ENCODE measurements at places on chromosomes 11 and 22.

GRCh38 chr11:113288286-113288863 is 26.0 kb upstream of the TTC12 start:
- DNase-seq = no peak

DNA sequence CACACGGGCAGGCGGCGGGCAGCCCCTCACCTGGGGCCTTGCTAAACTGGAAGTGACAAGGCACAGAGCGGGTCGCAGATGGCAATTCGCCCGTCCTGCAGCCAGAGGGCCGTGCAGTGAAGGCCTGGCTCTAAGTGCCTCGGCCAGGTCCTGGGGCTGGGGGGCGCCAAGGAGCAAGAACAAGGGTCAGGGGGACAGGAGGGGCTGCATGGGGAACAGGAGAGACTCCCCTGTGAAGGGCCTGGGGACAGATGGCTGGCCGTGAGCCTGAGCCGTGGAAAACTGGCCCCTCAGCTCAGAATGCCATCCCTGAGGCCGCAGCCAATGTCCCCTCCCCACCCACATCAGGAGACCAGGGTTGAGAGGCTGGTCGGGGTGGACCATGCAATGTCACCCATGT is 60.0 kb downstream of the RTL6 start:
- no peak for DNase-seq

GRCh38 chr11:118911113-118911879 is 14.4 kb downstream of the BCL9L start:
- no peak for DNase-seq

DNA sequence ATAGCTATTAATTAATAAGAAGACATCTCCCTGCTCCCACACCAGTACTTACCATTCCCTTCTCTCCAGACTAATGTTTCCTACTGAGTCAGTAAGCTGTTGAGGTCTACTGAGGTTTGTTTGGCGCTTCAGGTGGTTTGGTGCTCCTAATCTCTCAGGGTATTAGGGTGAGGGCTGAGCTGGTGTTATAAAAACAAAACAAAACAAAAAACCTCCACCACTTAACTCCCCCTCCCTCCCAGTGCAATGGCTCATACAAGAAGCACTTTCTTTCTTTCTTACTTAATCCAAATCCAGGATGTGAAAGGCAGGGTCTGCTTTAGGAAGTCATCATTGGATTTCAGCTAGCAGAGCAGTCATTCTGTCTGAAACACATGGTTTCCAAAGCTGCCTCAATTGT is 15.3 kb downstream of the CSTPP1 start:
- DNase-seq = no peak

GRCh38 chr11:47592251-47592650 is 2.0 kb downstream of the C1QTNF4 start:
- no peak for DNase-seq

- DNase-seq = no peak
Observed at GRCh38 chr11:20213790-20214189, 53.5 kb upstream of the DBX1 start.

- no peak for DNase-seq
Observed at GRCh38 chr11:47215366-47215910, 664 bp downstream of the DDB2 start.

DNA sequence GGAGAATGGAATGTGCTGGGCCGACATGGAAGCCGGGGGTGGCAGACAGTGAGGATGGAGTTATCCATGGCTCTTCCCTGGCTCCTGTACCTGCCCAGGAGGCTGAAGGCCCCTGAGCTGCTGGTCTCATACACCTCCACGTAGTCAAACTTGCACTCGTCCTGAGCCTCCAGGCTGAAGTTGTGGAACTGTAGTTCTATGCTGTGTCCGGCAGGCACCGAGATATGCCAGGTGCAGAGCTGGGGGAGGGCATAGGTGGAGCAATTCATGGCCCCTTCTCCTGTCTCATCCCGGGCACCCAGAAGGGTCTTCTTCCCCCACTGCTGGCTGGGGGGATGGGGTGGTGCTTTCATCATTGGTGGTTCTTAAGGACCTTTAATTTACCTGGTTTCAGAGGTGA is 2.8 kb downstream of the MFRP start:
- no peak for DNase-seq

GRCh38 chr11:58998480-58999290 is 59.4 kb downstream of the GLYATL1 start:
- no peak for DNase-seq

DNA sequence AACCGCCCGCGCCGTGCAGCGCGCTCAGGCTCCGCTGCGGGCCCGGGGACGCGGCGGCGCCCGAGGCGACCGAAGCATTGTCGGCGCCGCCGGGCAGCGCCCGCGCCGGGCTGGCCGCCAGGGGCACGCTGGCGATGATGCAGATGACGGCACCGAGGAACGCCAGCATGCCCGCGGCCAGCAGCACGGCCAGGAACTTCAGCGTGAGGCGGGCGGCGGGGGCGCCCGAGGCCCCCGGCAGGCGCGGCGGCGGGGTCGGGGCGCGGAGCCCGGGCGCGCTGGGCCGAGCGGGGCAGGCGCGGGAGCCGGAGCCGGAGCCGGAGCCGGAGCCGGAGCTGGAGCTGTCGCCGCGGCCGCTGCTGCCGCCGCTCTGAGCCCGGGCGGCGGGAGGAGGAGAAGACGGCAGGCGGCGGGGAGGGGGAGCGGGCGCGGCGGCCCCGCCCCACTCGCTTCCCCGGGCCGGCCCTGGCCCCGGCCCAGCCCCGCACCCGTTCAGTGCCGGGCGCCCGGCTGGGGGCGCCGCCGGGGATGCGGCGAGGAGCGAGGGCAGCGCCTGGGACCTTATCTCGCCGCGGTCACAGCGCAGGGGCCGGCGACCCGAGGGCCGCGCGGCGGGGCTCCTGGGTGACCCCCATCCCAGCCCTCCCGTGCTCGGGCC is at the start of gene NPTXR:
Gene NPTXR, minus strand, starts transcription at position 372 of the 658 bp plus-strand sequence.
- DNase-seq = no peak

DNA sequence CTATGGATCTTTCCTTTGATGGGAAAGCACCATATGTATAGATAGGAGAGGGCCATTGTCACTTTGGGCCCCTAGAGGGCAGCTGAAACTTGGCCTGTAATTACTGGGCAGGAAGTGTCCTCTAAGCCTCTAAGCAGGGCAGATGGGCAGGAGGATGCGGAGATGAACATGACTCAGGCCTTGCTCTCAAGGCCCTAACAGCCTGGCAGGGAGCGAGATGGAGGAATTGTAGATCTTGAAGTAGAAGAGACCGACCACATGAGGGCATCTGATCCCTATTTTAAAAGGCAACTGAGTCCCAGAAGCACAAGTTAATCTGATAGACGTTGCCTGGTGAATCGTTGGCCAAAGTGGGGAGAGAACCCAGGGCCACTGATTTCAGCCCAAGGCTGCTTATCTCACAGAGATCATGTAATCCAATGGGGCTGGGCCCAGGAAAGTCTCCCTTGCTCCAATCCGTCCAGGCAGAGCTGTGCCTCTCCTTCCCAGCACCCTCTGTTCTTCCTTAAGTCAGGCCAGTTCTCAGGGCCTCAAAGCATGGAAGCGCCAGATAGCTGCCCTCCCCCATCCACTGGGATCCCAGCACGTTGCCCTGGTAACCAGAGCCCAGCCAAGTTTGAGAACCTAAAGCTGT is 2.5 kb upstream of the SEPTIN3 start:
- DNase-seq = no peak

DNA sequence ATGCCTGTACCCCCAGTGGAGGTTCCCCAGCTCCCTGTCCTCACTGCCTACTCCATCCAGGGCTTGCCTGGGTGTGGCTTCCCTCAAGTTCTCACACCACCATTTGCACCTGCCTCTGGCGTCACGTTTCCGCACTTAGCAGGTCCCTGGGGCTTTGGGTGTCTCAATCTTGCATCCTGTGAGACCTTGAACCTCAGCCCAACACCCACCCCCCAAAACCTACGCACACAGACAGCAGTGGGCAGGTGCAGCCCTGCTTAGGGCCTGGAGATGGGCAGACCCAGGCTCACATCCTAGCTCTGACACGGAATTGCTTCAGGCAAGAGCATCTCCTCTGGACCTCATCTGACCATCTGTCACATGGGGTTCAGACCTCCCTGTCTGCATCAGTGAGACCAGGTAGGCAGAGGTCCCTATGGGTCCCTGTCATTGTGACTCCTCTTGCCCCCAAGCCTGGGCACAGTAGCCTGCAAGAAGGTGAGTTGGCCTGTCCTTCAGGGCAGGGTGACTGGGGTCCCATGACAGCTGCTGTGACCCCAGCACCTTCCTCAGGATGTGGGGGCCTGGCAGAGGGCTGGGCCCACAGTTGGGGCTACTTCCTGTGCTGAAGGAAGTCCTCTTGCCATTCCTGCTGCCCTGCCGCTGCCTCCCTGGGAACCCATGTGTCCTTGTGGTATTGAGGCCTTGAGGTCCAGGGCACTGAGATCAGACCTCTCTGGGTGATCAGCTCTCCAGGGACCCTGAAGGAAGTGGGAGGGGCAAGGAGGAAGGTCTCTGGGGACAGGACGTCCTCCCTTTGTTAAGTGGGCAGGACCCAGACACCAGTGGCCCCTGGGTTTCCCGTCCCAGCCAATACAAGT is 2.0 kb downstream of the SIPA1 start:
- DNase-seq = peak; percentile 32

GRCh38 chr11:90476442-90477007 is 253.7 kb upstream of the CHORDC1 start:
- peak; percentile 7 for DNase-seq

- DNase-seq = no peak
Observed at GRCh38 chr11:10438458-10438857, 16.6 kb upstream of the AMPD3 start.

DNA sequence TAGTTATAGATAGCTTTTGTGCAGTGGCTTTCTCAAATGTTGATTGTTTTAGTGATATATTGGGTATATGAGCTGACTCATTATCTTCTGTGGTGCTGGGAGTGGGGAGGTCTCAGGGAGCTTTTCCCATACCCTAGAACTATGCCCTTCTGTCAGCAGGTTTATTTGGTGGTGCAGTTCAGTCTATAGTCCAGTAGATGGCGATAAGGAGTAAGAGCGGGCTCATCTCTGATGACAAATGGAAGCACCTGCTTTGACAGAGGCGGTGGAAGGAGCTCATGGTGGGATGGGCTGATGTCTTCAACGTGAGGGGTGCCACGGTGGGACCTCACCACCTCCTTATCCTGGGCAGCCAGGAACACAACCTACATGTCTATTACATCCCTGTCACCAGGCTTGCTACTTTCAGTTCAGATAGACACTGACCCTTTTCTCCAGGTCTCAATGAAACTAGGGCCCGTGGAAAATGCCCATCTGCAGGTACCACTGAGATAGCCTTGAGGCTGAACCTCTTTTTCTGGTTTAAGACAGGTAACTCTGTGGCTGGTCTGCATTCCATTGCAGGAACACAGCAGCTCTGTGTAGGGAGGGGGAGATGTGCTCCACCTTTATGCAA is 13.0 kb upstream of the OR6A2 start:
- peak; percentile 16 for DNase-seq

- DNase-seq = no peak
Observed at GRCh38 chr11:69700278-69701140, 3.3 kb downstream of the FGF19 start.

GRCh38 chr22:42062506-42063170 is 8.0 kb downstream of the NAGA start:
- no peak for DNase-seq

- no peak for DNase-seq
Observed at GRCh38 chr11:79167510-79168188, 273.2 kb downstream of the TENM4 start.

- no peak for DNase-seq
Observed at GRCh38 chr11:14026961-14027360, 64.4 kb downstream of the SPON1 start.

DNA sequence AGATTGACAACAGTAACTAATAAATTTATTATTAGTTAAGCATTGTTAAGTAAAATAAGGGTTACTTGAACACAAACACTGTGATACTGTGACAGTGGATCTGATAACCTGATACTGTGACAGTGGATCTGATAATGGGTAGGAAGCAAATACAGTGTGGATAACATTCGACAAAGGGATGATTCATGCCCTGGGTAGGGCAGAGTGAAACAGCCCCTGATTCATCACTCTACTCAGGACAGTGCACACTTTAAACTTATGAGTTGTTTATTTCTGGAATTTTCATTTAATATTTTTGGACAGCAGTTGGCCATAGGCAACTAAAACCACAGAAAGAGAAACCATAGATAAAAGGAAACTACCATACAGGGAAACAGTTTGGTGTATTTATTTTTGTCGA is 60.8 kb upstream of the CTSC start:
- no peak for DNase-seq

DNA sequence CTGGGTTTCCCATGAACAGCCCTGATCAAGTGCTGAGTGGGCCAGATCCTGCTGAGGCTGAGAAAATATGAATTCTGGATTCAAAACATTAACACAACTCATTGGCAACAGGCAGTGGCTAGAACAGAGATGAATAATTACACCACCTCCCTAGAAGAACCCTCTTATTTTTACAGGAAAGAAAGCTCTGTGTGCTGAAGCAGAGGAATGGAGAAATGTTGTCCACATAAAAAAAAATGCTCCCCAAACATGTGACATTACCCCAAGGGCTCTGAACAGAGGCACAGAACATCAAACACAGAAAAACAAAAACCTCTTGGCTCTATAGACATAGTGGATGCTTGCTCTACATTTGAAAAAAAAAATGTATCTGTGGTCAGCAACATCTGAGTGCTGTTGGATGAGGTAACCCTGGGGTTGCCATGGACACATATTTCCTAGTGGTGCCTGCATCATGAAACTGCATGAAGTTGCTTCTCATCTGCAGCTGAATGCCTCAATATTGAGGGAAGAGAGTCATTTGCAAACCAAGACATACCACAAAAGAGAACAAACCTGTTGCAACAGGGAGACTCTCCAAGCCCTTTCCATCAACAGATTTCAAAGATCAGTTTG is 98.8 kb downstream of the SNX19 start:
- no peak for DNase-seq

DNA sequence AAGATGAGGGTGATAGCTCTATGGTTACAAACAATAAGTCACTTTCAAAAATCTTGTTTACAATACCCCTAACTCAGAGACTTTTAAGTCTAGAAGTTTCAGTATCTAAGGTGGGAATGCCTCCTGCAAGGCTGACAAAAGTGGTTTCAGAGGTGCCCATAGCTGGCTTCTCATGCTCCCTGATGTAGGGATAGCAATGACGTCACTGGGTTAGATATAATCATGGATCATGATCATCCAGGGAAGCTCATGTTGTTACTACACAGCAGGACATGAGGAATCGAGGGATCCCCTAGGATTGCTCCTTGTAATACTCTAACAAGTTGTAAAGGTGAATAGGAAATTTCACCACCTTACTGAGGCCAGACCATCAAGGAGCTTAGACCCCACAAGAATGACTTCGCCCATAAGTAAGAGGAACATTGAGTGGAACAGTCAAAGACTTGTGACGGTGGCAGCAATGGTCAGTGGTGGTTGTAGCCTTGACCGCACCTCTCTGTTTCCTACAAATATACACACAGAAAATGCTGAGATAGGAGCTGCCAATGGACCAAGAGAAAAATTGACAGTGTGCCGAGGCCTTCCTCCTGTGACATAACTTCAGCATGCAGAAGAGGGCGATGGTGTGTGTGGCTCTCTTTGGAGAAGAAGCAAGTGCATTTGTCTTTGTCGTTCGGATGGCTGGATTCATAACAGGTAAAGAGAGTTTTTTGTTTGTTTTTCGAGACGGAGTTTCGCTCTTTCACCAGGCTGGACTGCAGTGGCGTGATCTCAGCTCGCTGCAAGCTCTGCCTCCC is 15.6 kb downstream of the APOL4 start:
- no peak for DNase-seq

All from stimulated activated CD4-positive, alpha-beta T cell treated with anti-CD3 and anti-CD28 coated beads, Interleukin-2, amount 100 ng/mL, for 48 hours (primary cell).